Fibroblast of lung (primary cell): ENCODE measurements at places on chromosomes 3 and 15. TPM values are rescaled to one million over a fixed set of nuclear protein-coding genes. Genes with fewer than 3 reads are reported as not detected.

- no peaks in the 10 kb centered on the region for H3K36me3 ChIP-seq
- no peaks in the 10 kb centered on the region for H3K27me3 ChIP-seq
- no peak overlapping the region for H3K27ac ChIP-seq
- no peaks in the 10 kb centered on the region for H3K4me1 ChIP-seq
- DNase-seq, result no peak
- H3K4me3 ChIP-seq, result no peak overlapping the region
Measured at GRCh38 chr15:84009616-84010015, 226.0 kb upstream of the GOLGA6L4 start.

Gene CPEB1
- total RNA-seq, result 24.9 and 62.3 TPM in 2 replicates

- DNase-seq, result peak; percentile 13
- no peak overlapping the region for H3K4me3 ChIP-seq
- H3K4me1 ChIP-seq, result peaks cover 4% of the 10 kb centered on the region
- no peaks in the 10 kb centered on the region for H3K27me3 ChIP-seq
- no peaks in the 10 kb centered on the region for H3K36me3 ChIP-seq
- no peak overlapping the region for H3K27ac ChIP-seq
Measured at GRCh38 chr15:85543741-85544155, 163.3 kb downstream of the AKAP13 start.

Gene P4HTM
- 33.4 and 46.7 TPM in 2 replicates for total RNA-seq

DNA sequence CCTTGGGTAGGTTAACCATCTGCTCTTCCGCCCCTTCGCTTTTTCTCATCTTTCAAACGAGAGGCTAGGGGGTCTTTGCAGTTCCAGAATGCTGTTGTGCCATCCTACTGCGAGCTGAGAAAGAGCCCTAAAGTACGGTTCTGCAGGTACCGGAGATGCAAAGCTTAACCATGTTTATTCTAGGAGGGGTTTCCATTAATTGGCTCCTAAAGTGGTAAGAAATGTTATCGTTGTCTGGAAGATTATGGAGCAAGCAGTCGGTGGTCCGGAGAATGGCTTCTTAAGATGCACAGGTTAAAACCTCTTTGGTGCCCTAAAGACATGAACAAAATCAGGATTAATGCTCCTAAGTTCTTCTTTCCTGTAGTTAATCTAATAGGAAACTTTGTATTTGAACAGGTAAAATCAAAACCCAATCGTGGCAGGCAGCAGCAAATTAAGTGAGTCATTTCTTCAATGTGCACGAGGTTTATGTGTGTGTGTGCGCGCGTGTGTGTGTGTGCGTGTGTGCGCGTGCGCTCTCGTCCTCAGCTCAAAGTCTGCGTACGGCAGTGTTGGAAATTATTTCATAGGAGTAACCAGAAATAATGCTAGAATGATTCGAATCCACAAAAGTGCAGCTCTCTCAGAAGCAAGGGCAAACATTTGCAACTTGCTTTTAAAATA, 772 bp downstream of the FAM81A start:
- no peak overlapping the region for H3K27ac ChIP-seq
- peaks cover 3% of the 10 kb centered on the region for H3K4me1 ChIP-seq
- H3K36me3 ChIP-seq, result no peaks in the 10 kb centered on the region
- peaks cover 17% of the 10 kb centered on the region for H3K27me3 ChIP-seq

Gene SHC4
- 0.77 and 1.5 TPM in 2 replicates for total RNA-seq

DNA sequence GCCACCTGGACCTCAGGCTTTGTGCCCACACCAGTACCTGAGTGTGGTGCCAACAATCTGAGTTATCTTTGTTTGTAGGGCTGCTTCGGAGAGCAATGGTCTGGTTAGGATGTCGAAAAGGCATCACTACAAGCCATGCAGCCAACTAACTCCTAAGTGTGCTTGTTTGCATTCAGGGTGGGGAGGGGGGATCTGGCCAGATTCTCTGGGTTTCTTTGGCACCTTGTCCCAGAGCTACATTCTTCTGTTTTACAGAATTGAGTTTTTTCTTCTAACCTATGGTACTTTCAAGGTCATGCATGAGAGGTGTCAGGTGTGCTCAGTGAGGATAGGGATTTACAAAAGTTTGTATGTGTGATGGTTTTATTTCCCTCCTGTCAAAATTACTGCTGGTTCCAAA, 391.4 kb upstream of the RARB start:
- H3K4me3 ChIP-seq, result no peak overlapping the region
- peaks cover 12% of the 10 kb centered on the region for H3K4me1 ChIP-seq
- no peaks in the 10 kb centered on the region for H3K27me3 ChIP-seq
- no peak for DNase-seq
- no peaks in the 10 kb centered on the region for H3K36me3 ChIP-seq

DNA sequence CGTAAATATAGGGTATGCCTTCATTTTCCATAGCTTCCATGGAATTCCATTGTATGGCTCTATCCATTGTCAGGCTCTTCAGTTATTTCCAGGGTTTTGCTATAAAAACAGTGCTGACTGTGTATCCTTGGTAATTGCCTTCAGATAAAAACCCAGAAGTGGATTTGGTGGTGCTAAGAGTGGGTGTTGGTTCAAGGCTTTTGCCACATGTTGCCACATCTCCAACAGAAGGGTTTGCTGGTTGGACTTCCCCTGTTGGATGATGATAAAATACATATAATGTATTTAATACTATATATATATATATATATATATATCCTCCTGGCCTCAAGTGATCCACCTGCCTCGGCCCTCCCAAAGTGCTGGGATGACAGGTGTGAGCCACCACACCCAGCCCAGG, 97.8 kb downstream of the FLNB start:
- H3K27me3 ChIP-seq, result no peaks in the 10 kb centered on the region
- H3K4me3 ChIP-seq, result no peak overlapping the region
- H3K36me3 ChIP-seq, result peaks cover 25% of the 10 kb centered on the region

- H3K27me3 ChIP-seq, result no peaks in the 10 kb centered on the region
- no peak overlapping the region for H3K27ac ChIP-seq
- no peaks in the 10 kb centered on the region for H3K4me1 ChIP-seq
- no peak for DNase-seq
- no peak overlapping the region for H3K4me3 ChIP-seq
Measured at GRCh38 chr3:163622384-163622783, 1455.9 kb downstream of the SI start.

DNA sequence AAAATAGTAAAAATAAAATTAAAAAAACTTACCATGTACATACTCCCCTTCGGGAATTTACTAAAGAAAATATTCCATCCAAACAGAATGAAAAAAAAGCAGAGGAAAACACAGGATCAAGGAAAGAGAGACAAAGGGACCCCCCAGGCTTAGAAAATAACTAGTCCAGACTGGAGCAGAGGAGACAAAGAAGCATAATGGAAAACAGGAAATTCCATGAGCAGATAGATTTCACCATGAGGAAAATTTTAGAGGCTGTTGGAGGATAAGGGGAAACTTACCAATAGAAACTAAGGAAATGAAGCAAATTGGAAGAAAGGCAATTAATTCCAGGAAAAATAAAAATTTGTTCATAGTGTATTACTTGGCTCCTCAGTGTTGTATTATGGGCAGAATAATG, 36.7 kb downstream of the SLC27A2 start:
- H3K4me3 ChIP-seq, result no peak overlapping the region
- peaks cover 2% of the 10 kb centered on the region for H3K27me3 ChIP-seq
- H3K4me1 ChIP-seq, result no peaks in the 10 kb centered on the region
- DNase-seq, result no peak

DNA sequence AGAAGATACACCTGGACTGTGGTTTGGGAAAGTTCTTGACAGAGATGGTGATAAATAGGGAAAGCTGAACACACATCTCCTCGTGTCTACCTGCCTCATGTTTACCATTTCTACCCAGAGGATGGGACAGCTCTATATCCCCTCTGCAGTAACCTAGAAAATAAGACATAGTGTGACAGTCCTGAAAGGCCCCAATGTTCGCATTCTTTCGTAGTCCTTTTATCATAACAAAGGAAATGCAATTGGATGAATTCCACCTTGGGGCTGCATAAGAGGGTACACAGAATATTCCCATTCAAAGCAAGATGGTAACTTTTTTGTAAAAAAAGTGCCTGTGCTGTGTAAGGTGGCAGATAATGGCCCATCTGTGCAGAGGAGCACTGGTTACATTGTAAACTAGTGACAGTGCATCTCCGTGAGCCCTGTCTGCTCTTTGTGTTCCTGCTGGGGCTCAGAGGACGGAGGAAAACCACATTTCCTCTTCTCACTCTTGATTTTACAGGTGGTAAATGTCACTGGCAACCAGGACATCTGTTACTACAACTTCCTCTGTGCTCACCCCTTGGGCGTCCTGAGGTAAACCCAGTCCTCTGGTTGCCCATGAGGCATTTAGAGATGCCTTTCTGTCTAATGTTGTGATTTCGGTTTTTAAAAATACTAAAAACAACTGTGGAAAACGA, 74.3 kb downstream of the SIDT1 start:
- no peak overlapping the region for H3K27ac ChIP-seq
- no peak for DNase-seq
- no peaks in the 10 kb centered on the region for H3K4me1 ChIP-seq
- H3K36me3 ChIP-seq, result no peaks in the 10 kb centered on the region
- H3K4me3 ChIP-seq, result no peak overlapping the region
- peaks cover 1% of the 10 kb centered on the region for H3K27me3 ChIP-seq

GRCh38 chr3:71640331-71640983, 56.9 kb upstream of the FOXP1 start:
- no peak overlapping the region for H3K4me3 ChIP-seq
- no peak overlapping the region for H3K27ac ChIP-seq
- no peaks in the 10 kb centered on the region for H3K27me3 ChIP-seq
- no peaks in the 10 kb centered on the region for H3K36me3 ChIP-seq

- no peak overlapping the region for H3K4me3 ChIP-seq
- no peaks in the 10 kb centered on the region for H3K36me3 ChIP-seq
- H3K4me1 ChIP-seq, result peaks cover 6% of the 10 kb centered on the region
Measured at GRCh38 chr3:61645148-61645547, 83.8 kb downstream of the PTPRG start.

DNA sequence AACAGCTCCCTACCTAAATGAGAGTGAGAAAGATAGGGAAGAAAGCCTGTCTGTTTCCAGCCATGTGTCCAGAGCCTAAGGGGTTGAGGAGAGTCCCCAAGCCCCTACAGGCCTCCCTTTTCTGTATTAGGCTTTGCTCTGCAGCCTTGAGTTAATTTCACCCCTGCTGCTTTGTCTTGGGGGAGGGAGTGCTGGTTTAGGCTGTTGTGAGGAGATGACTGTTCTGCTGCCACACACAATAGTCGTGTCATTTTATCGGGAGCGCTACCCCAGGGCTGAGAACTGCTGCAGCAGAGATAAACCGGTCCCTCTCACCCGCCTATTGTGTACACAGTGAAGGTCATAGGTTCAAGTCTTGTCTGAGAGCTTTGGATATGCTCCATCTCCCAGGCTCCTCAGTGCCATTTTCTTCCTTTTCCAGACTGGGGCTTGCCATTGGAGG, 1.4 kb downstream of the ZNF609 start:
- peaks cover 2% of the 10 kb centered on the region for H3K4me1 ChIP-seq
- DNase-seq, result peak; percentile 33
- no peaks in the 10 kb centered on the region for H3K27me3 ChIP-seq
- peak overlapping the region; percentile 56 for H3K27ac ChIP-seq
- H3K36me3 ChIP-seq, result no peaks in the 10 kb centered on the region

GRCh38 chr3:35223632-35224394, 415.5 kb upstream of the ARPP21 start:
- no peak overlapping the region for H3K27ac ChIP-seq
- no peak overlapping the region for H3K4me3 ChIP-seq
- no peaks in the 10 kb centered on the region for H3K27me3 ChIP-seq
- H3K4me1 ChIP-seq, result no peaks in the 10 kb centered on the region
- no peaks in the 10 kb centered on the region for H3K36me3 ChIP-seq

Gene PCLAF
- total RNA-seq, result 4.1 and 53.2 TPM in 2 replicates

GRCh38 chr3:52313774-52314188, 2.3 kb upstream of the DNAH1 start:
- peak; percentile 22 for DNase-seq
- H3K27ac ChIP-seq, result no peak overlapping the region
- H3K4me1 ChIP-seq, result peaks cover 7% of the 10 kb centered on the region
- H3K4me3 ChIP-seq, result no peak overlapping the region

Gene CPN2
- not detected in 2 replicates for total RNA-seq

GRCh38 chr3:71803248-71803647, 18.3 kb upstream of the PROK2 start:
- no peak overlapping the region for H3K4me3 ChIP-seq
- H3K27me3 ChIP-seq, result peaks cover 6% of the 10 kb centered on the region
- no peak overlapping the region for H3K27ac ChIP-seq
- DNase-seq, result no peak
- no peaks in the 10 kb centered on the region for H3K36me3 ChIP-seq

DNA sequence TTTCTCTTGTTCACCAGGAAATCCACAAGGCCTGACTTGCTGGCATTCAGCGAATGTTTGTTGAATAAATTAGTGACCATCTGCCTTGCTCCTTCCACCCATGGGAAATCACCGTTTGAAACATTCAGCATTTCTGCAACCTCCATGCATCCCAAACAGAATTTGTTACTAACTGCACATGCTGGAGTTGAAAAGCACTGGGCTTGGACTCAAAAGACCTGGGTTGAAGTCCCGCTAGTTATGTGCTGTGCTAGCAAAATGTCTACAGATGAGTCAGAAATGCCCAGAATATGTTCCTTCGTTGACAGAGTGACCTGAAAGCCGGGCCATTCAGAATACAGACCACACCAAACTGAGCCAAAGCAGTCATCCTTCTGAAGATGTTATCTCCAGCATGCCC, 144.6 kb downstream of the ALDH1A2 start:
- no peaks in the 10 kb centered on the region for H3K36me3 ChIP-seq
- no peak overlapping the region for H3K27ac ChIP-seq
- no peaks in the 10 kb centered on the region for H3K27me3 ChIP-seq
- no peak overlapping the region for H3K4me3 ChIP-seq
- peak; percentile 4 for DNase-seq
- H3K4me1 ChIP-seq, result no peaks in the 10 kb centered on the region

Gene MAP2K1
- total RNA-seq, result 26.2 and 32.9 TPM in 2 replicates

GRCh38 chr3:196942915-196943277, 568 bp upstream of the NCBP2 start:
- H3K4me1 ChIP-seq, result peaks cover 10% of the 10 kb centered on the region
- H3K27ac ChIP-seq, result peak overlapping the region; percentile 98
- H3K4me3 ChIP-seq, result peak overlapping the region; percentile 87
- no peaks in the 10 kb centered on the region for H3K27me3 ChIP-seq
- peak; percentile 38 for DNase-seq

Gene LEKR1
- 0.26 and 1.3 TPM in 2 replicates for total RNA-seq

GRCh38 chr15:35095941-35096340, 10.8 kb upstream of the NANOGP8 start:
- H3K36me3 ChIP-seq, result no peaks in the 10 kb centered on the region
- no peak overlapping the region for H3K4me3 ChIP-seq
- no peak overlapping the region for H3K27ac ChIP-seq
- H3K27me3 ChIP-seq, result no peaks in the 10 kb centered on the region
- H3K4me1 ChIP-seq, result no peaks in the 10 kb centered on the region
- no peak for DNase-seq

- no peaks in the 10 kb centered on the region for H3K27me3 ChIP-seq
- peaks cover 25% of the 10 kb centered on the region for H3K36me3 ChIP-seq
- peaks cover 32% of the 10 kb centered on the region for H3K4me1 ChIP-seq
- H3K4me3 ChIP-seq, result peak overlapping the region; percentile 73
- no peak for DNase-seq
Measured at GRCh38 chr3:52054661-52055511, 1.5 kb downstream of the DUSP7 start.

Gene GCNT3
- total RNA-seq, result 0.17 and 0.26 TPM in 2 replicates

Gene HRG
- total RNA-seq, result not detected in 2 replicates

GRCh38 chr3:45566196-45566595, 28.4 kb upstream of the LIMD1 start:
- no peaks in the 10 kb centered on the region for H3K36me3 ChIP-seq
- H3K27me3 ChIP-seq, result no peaks in the 10 kb centered on the region
- H3K4me3 ChIP-seq, result no peak overlapping the region
- DNase-seq, result no peak
- H3K27ac ChIP-seq, result no peak overlapping the region

- H3K4me3 ChIP-seq, result no peak overlapping the region
- H3K36me3 ChIP-seq, result no peaks in the 10 kb centered on the region
- DNase-seq, result peak; percentile 62
- no peaks in the 10 kb centered on the region for H3K27me3 ChIP-seq
- no peak overlapping the region for H3K27ac ChIP-seq
- no peaks in the 10 kb centered on the region for H3K4me1 ChIP-seq
Measured at GRCh38 chr3:59052803-59053411, 3.1 kb upstream of the CFAP20DC start.

Gene C2CD4A
- not detected in 2 replicates for total RNA-seq
